ENCODE measurements at places on chromosomes 4 and X.

- DNase-seq: peak; percentile 20
Measured at GRCh38 chr4:184647266-184648053, 1.8 kb downstream of the CASP3 start.

- no peak for DNase-seq
Measured at GRCh38 chr4:94448815-94449375, 2.8 kb upstream of the PDLIM5 start.

GRCh38 chr4:7429069-7429416, 5.7 kb downstream of the PSAPL1 start:
- DNase-seq: no peak

DNA sequence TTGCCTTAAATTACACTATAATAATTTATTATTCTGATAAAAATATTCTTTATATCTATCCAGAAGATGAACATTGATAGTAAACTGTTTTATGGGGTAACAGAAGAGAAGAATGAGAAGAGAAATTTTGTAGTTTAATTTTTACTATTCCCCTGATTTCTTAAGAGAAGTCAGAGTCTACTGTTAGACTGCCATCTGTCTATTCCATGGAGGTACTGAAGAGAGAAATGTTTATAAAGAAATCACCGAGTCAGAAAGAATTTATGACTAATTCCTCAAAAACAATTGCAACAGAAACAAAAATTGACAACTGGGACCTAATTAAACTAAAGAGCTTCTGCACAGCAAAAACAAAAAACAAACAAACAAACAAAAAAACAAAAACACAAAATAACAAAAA, 149.9 kb downstream of the FGF16 start:
- peak; percentile 40 for DNase-seq

DNA sequence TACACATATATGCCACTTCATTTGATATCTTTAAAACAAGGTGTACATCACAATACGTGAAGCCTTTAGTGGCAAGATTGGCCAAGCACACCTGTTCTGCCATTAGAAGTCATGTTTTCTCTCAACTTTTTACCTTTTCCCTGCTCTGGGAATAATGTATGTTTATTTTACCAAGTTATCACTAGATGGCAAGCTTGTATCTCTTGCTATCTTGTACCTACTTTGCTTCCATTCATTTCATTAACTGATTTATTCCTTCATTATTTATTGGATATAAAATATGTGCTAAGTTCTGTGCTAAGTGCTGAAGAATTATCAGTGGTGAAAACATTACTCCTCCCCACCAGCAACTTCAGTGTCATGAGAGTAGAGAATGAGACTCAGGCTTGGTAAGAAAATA, 245.5 kb downstream of the ANK2 start:
- no peak for DNase-seq

- DNase-seq: no peak
Measured at GRCh38 chr4:5857199-5857598, 35.7 kb downstream of the CRMP1 start.

- no peak for DNase-seq
Measured at GRCh38 chrX:48781705-48782104, 4.7 kb upstream of the GATA1 start.

- no peak for DNase-seq
Measured at GRCh38 chr4:37023504-37023903, 221.0 kb upstream of the NWD2 start.

DNA sequence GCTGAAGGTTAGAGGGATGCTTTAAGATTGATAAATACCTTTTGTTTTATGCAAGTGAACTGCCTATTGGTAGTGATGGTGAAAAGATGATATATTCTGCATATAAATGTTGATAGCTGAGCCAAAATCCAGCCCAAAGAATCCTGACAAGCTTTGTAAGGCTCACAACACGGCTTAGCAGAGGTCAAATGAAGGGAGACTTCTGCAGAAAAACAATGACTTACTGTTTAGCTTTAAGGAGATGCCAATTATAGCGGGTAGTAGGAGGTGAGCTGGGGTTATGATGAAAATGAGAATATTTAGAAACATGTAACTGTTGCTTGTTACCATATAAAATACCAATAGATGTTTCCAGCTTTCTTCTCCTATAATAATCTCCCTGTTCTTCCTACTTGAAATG, 97.1 kb downstream of the AFF1 start:
- DNase-seq: no peak

GRCh38 chrX:101411984-101412383, 4.0 kb downstream of the HNRNPH2 start:
- no peak for DNase-seq

DNA sequence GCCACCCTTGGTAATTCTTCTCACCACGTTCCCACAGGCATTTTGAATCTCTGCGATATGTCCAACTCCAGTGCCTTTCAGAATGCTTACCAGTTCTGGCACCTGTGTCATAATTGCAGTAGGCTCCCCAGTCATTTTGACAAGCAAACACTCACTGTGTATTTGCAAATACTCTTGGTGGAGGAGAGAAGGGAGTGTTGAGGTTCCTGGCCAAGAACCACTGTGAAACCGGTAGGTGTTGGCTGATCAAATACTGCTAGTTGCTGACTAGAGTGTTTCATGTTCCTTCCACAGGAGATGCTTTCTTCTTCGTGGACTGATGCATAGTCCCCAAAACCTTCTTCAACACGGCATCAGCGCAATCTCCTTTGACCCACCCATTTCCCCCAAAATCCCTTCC, 16.0 kb upstream of the NLGN4X start:
- DNase-seq: no peak

DNA sequence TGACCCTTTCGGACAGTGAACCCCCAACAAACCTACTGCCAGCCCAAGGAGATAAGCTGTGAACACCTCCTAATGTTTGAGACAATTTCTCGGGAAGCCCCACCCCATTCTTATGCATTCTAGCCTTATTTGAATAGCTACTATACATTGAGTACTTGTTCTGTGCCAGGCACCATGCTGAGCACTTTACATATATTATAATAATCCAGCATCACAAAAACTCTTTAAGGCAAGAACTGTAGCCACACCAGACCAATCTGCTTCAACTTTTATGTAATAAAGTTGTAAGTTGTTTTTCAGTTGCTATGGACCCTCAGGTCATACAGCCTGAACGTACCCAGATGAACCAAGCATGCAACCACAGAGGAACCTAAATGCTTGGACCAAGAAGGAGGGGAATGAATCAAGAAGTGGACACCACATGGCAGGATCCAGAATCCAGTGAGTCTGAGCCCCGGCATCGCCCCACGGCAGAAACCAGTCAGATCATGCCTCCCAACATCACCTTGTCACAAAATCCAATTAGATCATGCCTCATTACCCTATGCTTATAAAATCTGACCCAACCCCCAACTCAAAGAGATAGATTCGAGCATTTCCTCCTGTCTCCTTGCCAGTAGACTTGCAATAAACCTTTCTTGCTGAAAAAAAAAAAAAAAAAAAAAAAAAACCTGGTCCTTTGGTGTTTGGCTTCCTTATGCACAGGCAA, 225.0 kb downstream of the QDPR start:
- DNase-seq: no peak

- DNase-seq: no peak
Measured at GRCh38 chr4:23268072-23268771, 575.5 kb downstream of the GBA3 start.

DNA sequence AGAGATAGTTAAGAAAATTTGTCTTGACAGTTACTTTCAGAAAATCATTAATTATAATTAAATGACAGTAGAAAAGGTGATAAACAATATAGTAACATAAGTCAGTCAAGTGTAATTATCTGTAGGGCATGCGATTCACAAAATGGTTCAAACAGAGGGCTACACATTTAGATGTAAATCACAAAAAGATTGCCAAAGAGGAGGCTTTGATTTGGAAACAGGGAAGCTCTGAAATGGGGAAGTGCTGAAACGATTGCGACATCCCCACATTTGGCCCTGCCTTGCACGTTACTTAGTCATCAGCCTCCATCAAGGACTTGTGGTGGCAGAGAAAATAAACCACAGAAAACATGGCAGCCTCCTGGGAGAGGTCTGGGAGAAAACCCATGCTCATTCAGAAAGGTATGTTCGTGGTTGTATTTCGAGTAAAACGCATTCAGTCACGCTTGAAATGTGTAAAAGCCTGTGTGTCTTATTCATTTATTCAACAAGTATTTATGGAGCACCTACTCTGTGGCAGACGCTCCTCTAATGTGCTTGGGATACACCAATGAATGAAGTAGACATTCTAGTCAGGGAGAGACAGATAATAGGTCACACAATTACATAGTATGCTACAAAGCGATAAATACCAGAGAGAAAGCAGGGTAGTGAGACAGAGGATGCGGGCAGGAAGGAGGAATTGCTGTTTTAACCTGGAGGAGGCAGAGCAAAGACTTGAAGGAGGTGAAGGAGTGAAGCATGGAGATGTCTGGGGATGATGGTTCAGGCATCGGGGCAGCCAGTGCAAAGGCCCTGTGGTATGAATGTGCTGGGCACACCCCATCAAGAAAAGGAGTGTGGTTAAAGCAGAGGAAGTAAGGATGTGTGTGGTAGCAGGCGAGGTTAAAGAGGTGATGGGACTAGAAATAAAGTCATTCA, 7.8 kb downstream of the RBM47 start:
- DNase-seq: peak; percentile 98

- no peak for DNase-seq
Measured at GRCh38 chr4:3424522-3425095, 17.2 kb upstream of the HGFAC start.

- DNase-seq: peak; percentile 69
Measured at GRCh38 chrX:39957816-39958566, 139.8 kb downstream of the BCOR start.

GRCh38 chr4:168811786-168812651, 198.0 kb downstream of the CBR4 start:
- peak; percentile 86 for DNase-seq

GRCh38 chr4:55176497-55176896, 51.1 kb upstream of the KDR start:
- no peak for DNase-seq

GRCh38 chrX:54540289-54540688, 10.3 kb downstream of the GNL3L start:
- DNase-seq: peak; percentile 57

DNA sequence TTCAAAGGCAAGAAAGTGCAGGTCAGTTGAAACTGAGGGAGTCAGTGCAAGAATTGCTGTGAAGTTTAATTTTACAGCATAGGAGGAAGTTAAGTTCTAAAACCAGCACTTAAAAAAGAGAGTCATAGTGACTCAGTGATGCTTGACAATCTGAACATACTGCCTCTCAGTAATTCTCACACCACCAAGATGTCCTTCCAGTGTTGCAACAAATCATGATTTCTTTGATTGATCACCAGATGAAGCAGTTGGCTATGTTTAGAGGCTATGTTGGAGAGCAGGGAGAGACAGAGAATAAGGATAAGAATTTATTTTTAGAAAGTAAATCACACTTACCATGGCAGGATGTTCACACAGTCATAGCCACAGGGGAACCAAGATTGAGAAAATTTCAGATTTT, 13.2 kb downstream of the TRIM2 start:
- peak; percentile 83 for DNase-seq

DNA sequence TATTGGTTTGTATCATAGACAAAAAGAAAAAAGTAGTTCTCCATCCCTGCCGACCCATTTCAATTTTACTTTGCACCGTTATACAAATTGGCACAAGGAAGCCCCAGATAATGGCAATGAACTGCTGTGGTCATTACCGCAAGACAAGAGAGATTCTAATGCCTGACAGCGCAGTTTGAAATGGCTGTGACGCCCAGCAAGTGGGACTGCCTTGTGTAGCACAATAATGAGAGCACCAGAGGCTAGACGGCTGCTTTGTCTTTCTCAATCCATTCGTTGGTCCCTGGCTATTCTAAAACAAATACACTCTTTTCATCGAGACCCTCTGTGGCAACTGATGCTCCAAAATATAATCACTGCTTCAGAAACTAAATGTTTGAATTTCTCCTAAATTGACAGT, 192.4 kb upstream of the NEIL3 start:
- no peak for DNase-seq

DNA sequence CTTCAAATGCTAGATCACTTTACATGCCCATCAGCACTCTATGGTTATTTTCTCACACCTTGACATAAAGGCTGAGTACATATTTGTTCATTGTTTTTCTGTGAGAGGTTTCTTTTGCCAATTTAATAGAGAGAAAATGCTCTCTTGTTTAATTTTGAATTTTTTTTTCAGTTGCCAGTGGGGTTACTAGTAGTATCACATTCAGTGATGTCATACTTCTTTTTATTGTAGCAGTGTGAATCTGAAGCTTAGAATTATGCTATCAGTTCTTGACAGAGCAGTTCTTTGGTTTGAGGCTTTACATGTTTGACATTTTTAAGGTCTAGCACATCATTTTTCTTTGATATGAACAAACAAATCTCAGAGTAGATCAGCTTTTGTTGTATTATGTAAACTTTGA, 185.4 kb downstream of the NWD2 start:
- DNase-seq: no peak

DNA sequence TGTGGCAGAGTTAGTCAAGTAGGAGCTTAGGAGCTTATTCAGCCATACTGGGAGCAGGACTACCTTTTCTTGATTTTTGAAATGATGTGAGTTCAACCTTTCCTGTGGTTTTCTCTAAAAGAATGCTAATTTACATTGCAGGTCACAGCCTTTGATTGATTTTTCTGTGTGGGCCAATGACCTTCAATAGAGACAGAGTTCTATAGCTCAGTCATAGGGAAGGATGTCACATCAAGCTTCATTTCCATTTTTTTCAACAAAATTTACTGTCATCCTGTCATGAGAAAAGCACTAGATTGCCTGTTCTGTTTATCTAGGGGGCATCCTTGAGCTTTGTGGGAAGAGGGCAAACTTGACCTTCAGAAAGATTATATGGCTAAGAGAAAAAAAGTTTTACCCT, 448.7 kb downstream of the MID1IP1 start:
- DNase-seq: no peak

DNA sequence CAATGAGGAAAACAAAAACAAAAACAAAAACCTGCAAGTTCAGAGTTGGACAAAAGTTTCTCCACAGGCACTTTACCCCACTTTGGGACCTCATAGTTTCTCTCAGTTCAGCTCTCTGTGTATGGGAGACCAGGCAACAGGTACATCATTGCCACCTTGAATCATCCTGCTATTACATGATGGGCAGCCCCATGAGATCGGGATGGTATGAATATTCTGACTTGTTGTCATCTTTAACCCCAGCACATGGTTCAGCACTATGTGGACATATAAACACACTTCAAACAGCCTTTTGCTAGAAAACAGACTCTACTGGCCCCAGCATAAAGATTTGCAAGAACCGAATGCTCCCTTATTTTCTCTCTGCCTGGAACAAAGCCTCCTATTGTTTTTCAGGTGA, 176.9 kb upstream of the SCML1 start:
- DNase-seq: no peak

- DNase-seq: peak; percentile 88
Measured at GRCh38 chr4:168480931-168481611, 779 bp upstream of the DDX60L start.
